Upper lobe of left lung (tissue), 6 donors: ENCODE measurements at places on chromosomes 12 and 14.

- DNase-seq, result no peak
These were observed 4.4 kb downstream of the REM2 start for GRCh38 chr14:22887260-22887989.

- no peak for DNase-seq
These were observed 3.9 kb downstream of the ANKRD33 start for GRCh38 chr12:51891843-51892242.

- DNase-seq, result no peak
These were observed 14.9 kb upstream of the NFKBIA start for GRCh38 chr14:35419429-35419841.

DNA sequence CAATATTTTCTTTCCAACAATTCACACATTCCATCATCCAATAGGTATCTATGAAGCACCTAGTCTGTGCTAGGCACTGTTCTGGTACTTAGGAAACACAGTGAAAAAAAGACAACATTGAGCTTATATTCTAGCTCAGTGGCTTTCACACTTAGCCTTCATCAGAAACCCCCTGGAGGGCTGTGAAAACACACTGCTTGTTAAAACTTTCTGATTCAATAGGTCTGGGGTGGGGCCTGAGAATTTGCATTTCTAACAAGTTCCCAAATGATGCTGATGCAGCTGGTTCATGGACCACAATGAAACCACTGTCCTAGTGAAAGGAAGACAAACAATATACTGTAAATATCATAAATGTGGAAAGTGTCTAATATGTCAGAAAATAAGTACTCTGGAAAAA is 5.9 kb downstream of the VTI1B start:
- no peak for DNase-seq

- DNase-seq, result peak; percentile 10
These were observed 45.1 kb upstream of the MEG3 start for GRCh38 chr14:100780646-100781355.

DNA sequence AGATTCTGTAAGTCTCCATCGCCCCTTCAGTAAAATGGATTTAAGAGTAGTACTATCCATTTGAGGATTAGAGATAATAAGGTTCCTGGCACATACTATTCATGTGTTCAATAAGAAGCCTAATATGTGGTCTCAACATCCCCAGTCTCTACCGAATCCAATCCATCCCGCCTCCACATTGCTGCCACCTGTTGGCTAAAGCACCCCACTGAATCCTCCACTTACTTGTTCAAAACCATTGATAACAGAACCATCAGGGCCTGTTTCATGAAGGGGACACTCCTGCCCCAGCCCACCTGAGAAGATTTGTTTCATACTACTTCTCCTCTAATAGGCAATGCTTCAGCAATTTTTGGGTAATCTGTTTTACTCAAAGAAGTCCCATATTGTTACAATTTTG is 147.5 kb downstream of the SLC2A13 start:
- no peak for DNase-seq

DNA sequence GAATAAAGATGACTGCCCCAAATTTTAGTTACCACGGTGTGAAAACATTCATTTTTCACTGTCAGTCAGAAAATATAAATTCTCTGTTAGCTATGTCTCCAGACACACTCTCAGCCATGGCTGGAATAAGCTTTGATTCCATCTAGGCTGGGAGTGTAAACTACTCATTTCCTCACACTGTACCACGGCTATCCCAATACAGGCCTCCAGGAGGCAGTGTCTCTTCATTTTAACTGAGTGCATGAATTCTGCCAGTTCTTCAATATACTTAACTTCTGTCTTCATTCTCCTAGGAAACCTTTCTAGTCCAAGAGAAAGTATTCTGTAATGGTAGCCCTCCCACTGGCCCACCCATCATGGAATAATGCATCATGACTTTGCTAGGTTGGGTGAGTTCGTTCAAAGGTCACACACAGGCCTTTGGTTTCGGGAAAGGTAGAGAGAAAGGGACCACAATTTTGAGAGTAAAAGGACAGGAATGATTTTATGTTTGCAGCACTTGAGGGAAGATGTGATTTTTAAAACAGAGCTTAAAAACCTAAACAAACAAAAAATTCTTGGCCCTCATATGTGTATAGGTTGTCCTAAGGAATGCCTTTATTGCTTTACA is 381.1 kb downstream of the SEC23A start:
- peak; percentile 41 for DNase-seq

GRCh38 chr12:123941000-123941399 is 31.6 kb downstream of the CCDC92 start:
- no peak for DNase-seq

- DNase-seq, result no peak
These were observed 30.7 kb upstream of the FOS start for GRCh38 chr14:75247939-75248338.

- no peak for DNase-seq
These were observed 33.8 kb upstream of the FGD4 start for GRCh38 chr12:32365473-32366064.

DNA sequence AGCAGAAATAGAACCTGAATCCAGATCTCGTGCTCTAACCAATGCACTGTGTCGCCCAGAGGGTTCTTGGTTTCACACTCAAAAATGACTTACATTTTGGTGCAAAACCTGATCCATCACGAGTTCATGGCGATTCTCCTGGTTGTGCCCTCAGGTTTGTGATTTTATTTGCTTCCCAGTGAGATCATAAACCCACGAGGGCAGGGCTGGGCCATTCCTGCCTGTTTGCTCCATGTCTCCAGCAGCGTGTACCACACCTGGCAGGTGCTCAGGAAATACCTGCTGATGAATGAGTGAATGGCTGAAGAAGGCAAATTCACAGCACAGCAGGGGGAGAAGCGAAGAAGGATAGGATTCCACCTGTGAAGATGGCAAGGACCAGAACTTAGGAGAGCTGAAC is 9.4 kb downstream of the ACACB start:
- no peak for DNase-seq

DNA sequence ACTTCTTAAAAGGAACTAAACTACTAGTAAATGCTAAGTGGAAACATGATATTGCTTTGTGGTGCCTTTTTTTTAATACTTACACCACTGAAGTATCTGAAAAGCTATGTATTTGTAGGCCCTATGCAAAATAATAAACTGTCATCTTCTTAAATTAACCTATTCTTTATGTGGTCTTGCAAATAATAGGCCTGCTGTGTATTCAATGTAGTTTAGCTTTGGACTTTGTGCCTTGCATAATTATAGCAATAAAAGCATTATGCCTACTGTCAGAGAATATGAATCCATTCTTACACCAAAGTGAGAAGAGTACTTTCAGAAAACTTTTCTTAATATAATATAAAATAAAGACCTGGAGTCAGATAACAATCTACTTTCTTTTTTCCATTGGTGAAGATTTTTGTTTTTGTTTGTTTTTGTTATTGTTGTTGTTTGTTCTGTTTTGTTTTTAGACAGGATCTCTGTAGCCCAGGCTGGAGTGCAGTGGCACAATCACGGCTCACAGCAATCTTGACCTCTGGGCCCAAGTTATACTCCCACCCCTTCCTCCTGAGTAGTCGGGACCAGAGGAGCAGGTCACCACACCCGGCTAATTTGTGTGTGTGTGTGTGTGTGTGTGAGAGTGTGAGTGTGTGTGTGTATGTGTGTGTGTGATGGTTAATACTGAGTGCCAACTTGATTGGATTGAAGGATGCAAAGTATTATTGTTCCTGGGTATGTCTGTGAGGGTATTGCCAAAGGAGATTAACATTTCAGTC is 213.8 kb downstream of the SLC6A15 start:
- no peak for DNase-seq

DNA sequence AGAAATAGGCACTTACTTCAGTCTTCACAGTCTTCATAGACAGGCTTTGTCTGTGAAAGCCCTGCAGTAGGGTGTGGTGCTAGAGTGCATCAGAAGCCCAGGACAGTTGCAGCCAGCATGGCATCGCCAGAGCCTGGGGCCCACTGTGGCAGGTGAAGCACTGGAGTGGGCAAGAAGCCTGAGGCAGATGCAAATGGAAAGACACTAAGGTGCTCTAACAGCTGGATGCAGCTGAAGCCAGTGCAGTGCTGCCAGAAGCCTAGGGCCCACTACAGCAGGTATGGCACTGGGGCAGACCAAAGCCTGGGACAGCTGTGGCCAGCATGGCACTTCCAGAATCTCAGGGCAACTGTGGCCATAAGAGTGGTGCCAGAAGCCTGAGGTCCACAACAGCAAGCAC is 358.6 kb downstream of the SYT1 start:
- no peak for DNase-seq

GRCh38 chr12:126588586-126589249 is 1523.5 kb downstream of the AACS start:
- no peak for DNase-seq

DNA sequence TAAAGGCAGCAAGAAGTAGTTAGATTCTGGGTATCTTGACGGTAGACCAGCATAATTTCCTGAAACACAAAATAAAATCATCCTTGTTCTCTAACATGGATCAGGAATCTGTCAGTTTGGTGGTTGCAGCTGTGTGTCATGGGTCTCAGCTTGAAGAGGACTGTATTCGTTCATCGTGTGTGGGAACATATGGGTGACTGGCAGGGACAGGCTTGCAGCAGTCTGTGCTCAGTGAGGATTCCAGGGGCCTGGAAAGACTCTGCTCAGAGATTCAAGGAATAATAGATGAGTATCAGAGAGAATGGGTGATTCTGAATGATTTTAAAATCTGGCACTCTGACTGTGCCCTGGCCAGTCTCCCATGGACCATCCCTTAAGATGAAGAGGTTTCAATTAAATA is 421.6 kb downstream of the APAF1 start:
- no peak for DNase-seq

GRCh38 chr12:92297932-92298696 is 152.5 kb upstream of the BTG1 start:
- DNase-seq, result no peak

GRCh38 chr12:73266206-73266605 is 994.0 kb downstream of the TRHDE start:
- DNase-seq, result no peak

GRCh38 chr14:105346876-105347586 is 32.5 kb downstream of the PACS2 start:
- no peak for DNase-seq

- DNase-seq, result no peak
These were observed 305.2 kb upstream of the FOXG1 start for GRCh38 chr14:28461389-28461788.

DNA sequence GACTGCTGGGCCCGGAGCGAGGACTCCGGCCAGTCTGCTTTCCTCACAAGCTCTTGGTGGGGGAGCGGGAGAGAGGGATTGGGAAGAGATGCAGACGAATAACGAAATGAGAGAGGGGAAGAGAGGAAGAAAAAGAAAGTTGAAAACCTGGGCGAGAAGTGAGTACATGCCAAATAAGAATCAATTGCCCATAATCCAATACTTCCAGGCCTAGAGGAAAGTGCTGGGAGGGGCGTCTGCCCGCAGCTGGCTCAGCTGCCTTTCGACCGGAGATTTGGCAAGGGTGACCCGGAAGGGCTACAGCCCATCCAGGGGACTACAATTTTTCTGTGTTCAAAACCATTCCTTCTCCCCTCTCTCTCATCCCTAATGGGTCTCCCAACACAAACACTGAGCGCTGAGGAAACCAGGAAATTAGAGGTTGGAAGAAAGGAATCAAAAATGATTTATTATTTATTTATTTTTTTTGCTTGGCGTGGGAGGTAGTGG is 4.9 kb downstream of the NKX2-1 start:
- no peak for DNase-seq

- no peak for DNase-seq
These were observed 155.0 kb downstream of the PAWR start for GRCh38 chr12:79535751-79536150.

DNA sequence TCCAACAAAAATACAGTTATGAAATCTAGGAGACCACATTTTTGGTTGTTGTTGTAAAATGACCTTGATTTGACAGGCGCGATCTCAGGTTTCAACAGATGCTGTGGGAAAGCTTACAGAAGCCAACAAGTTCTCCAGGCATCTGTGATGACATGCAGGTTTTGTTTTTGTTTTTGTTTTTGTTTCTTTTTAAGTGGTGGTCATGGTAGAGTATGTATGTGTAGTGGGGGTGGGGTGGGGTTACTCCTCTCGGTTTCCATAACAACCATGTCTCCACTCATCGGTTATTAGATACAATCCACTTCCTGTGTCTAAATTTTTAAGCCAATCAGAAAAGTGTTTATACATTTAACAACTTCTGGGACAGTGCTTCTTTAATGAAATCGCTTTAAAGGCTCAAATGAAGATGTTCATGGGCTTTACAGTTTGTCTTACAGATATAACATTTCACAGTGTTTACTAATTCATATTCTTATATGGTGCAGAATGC is 199.9 kb upstream of the FOXN3 start:
- no peak for DNase-seq

DNA sequence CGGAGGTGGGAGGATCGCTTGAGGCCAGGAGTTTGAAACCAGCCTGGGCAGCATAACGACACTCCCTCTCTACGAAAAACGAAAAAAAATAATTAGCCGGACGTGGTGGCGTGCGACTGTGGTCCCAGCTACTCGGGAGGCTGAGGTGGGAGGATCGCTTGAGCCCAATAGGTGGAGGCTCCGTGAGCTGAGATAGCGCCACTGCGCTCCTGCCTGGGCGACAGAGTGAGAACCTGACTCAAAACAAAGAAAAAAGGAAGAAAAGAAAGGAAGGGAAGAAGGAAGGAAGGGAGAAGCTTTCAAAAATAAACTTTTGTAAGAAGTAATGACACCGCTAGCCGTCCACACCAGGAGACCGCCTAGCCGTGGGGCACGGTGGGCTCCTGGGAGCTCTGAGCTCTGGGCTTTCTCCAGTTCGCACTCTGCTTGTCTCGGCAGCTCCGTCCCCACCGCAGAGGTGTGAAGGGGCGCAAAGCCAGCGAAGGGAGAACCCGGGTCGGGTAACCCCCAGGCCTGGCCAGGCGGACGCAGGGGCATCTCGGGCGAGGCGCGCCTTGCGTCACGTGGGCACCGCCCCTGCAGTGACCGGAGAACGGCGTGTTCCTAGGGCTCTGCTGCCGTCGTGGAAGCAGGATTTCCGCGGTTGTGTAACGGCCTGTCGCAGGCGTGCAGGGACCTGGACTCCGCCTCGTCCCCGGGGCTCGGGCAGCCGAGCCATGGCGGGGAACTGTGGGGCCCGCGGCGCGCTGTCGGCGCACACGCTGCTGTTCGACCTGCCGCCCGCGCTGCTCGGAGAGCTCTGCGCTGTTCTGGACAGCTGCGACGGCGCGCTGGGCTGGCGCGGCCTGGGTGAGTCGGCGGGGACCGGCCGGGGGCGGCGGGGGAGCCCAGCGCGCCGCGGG is at the start of gene IRAK3:
Gene IRAK3 (plus strand): TSS at position 631 of the 902 bp plus-strand sequence. CDS start 86 bp downstream, at position 717.
- peak; percentile 96 for DNase-seq
